ENCODE measurements at places on chromosomes 12 and 14.
A peak's percentile ranks its signal among the peaks of the same experiment; 100 is the strongest.

- peak overlapping the region; percentile 56 for H3K27ac ChIP-seq
- H3K27me3 ChIP-seq, result no peaks in the 10 kb centered on the region
- H3K36me3 ChIP-seq, result no peaks in the 10 kb centered on the region
- H3K4me1 ChIP-seq, result no peaks in the 10 kb centered on the region
Measured at GRCh38 chr12:108629824-108630476, 3.7 kb downstream of the SELPLG start.

DNA sequence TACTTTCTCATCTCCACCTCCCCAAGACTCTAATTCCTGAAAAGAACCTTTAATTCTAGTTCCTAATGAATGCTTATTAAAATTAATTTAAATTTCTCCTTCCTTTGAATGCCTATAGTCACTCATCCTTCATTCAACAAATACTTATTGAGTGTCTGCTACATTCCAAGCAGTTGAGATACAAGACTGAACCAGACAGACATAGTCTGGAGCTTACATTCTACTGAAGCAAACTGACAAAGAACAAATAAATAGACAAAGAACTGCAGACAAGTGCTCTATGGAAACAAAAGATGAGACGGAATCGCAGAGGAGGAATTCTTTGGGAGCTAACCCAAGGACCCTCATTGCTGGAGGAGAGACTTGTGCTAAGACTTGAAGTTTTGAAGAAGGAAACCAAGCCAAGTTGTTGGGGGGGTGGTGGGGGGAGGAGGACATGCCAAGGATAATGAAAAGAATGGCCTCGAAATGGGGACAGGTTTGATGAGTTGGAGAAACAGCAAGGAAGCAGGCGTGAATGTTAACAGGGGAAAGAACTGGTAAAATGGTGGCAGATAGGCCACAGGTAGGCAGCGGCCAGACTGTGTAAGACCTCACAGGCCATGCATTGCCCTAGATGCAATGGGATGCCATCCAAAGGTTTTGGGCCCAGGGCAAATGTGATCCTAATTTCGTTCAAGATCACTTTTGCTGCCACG lies 9.7 kb upstream of the TDG start:
- no peaks in the 10 kb centered on the region for H3K36me3 ChIP-seq
- DNase-seq, result peak; percentile 27
- H3K27me3 ChIP-seq, result no peaks in the 10 kb centered on the region
- H3K4me1 ChIP-seq, result peaks cover 4% of the 10 kb centered on the region
- peak overlapping the region; percentile 91 for H3K27ac ChIP-seq

- H3K27ac ChIP-seq, result no peak overlapping the region
- no peaks in the 10 kb centered on the region for H3K36me3 ChIP-seq
- no peak overlapping the region for H3K4me3 ChIP-seq
- no peaks in the 10 kb centered on the region for H3K27me3 ChIP-seq
- no peaks in the 10 kb centered on the region for H3K4me1 ChIP-seq
- no peak for DNase-seq
Measured at GRCh38 chr12:87198181-87198580, 831.0 kb downstream of the C12orf50 start.

- no peaks in the 10 kb centered on the region for H3K27me3 ChIP-seq
- no peak overlapping the region for H3K4me3 ChIP-seq
- no peak for DNase-seq
- H3K27ac ChIP-seq, result no peak overlapping the region
- no peaks in the 10 kb centered on the region for H3K4me1 ChIP-seq
Measured at GRCh38 chr12:28884904-28885679, 264.0 kb upstream of the FAR2 start.

GRCh38 chr12:43858991-43859390 lies 23.1 kb downstream of the TMEM117 start:
- no peaks in the 10 kb centered on the region for H3K4me1 ChIP-seq
- DNase-seq, result no peak
- no peaks in the 10 kb centered on the region for H3K36me3 ChIP-seq
- H3K27ac ChIP-seq, result no peak overlapping the region
- no peak overlapping the region for H3K4me3 ChIP-seq

GRCh38 chr14:94775871-94776210 lies 5.9 kb upstream of the GSC start:
- H3K4me1 ChIP-seq, result no peaks in the 10 kb centered on the region
- DNase-seq, result no peak
- H3K27me3 ChIP-seq, result peaks cover 54% of the 10 kb centered on the region
- no peaks in the 10 kb centered on the region for H3K36me3 ChIP-seq
- H3K4me3 ChIP-seq, result no peak overlapping the region
- H3K27ac ChIP-seq, result no peak overlapping the region

DNA sequence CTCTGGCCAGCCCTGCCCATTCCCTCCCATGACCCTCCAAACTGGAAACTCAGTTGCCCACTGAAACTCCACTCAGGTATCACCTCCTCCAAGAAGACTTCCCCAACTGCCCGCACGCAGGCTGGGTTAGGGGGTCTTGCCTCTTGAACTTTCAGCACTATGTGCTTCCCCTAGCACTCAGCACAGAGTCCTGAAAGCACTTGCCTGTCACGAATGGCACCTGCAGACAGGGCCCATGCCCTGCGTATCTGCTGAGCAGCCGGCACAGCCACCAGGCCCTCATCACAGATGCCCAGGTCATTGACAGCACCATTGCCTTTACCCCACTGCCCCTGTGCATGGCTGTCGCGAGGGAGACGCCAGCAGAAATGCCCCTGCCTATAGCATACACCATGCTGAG lies 11.2 kb downstream of the CCDC88C start:
- H3K4me3 ChIP-seq, result no peak overlapping the region
- peaks cover 18% of the 10 kb centered on the region for H3K4me1 ChIP-seq
- H3K27ac ChIP-seq, result no peak overlapping the region
- DNase-seq, result no peak
- H3K36me3 ChIP-seq, result no peaks in the 10 kb centered on the region

DNA sequence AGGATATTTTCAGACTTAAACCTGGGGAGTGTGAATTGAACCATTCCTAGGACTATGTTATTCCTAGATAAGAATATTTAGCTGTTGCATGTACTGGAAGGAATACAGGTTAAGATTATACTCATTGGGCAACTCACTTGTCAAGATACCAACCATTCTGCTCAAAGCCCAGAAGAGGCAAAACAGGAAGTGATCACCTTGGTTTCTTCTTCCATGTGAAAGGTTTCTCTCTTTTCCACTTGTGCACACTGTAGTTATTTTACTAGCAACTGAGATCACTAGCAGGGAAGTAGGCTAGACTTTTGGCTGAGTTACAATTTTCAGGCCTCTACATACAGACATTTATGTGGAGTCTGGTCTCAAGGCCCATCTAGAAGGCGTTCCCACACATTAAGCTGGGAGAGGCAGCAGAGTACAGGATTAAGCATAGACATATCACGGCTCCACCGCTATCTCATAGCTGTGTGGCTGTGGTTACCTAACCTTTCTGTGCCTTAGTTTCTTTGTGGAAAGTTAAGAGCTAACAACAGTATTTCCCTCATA lies 83.9 kb upstream of the FERMT2 start:
- no peak overlapping the region for H3K27ac ChIP-seq
- no peaks in the 10 kb centered on the region for H3K36me3 ChIP-seq
- H3K4me1 ChIP-seq, result no peaks in the 10 kb centered on the region
- H3K4me3 ChIP-seq, result no peak overlapping the region
- H3K27me3 ChIP-seq, result no peaks in the 10 kb centered on the region

- H3K27ac ChIP-seq, result no peak overlapping the region
- no peaks in the 10 kb centered on the region for H3K36me3 ChIP-seq
- DNase-seq, result no peak
- H3K4me1 ChIP-seq, result no peaks in the 10 kb centered on the region
- no peaks in the 10 kb centered on the region for H3K27me3 ChIP-seq
Measured at GRCh38 chr12:71567537-71567936, 96.1 kb downstream of the ZFC3H1 start.

DNA sequence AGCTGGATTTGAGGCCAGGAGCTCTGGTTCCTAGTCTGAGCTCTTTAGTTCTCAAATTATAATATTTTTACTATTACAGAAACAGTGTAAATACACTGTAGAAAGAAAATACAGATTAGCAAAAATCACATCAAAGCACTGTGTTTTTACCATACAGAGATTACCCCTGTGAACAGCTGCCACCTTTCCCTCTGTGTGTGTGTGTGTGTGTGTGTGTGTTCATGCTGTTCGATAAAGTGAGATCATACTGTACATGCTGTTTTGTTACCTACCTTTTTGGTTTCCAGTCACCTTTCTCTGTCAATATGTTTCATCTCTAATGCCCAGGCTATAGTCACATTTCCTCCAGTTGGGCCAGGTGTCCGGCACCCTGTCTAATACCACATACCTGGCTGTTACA lies 26.9 kb downstream of the MVK start:
- H3K4me3 ChIP-seq, result no peak overlapping the region
- no peaks in the 10 kb centered on the region for H3K27me3 ChIP-seq
- no peak overlapping the region for H3K27ac ChIP-seq
- H3K4me1 ChIP-seq, result no peaks in the 10 kb centered on the region
- DNase-seq, result no peak

GRCh38 chr14:100408350-100409002 lies 85.3 kb downstream of the SLC25A47 start:
- H3K4me1 ChIP-seq, result peaks cover 11% of the 10 kb centered on the region
- no peak overlapping the region for H3K4me3 ChIP-seq
- no peaks in the 10 kb centered on the region for H3K36me3 ChIP-seq
- H3K27me3 ChIP-seq, result no peaks in the 10 kb centered on the region
- no peak overlapping the region for H3K27ac ChIP-seq

DNA sequence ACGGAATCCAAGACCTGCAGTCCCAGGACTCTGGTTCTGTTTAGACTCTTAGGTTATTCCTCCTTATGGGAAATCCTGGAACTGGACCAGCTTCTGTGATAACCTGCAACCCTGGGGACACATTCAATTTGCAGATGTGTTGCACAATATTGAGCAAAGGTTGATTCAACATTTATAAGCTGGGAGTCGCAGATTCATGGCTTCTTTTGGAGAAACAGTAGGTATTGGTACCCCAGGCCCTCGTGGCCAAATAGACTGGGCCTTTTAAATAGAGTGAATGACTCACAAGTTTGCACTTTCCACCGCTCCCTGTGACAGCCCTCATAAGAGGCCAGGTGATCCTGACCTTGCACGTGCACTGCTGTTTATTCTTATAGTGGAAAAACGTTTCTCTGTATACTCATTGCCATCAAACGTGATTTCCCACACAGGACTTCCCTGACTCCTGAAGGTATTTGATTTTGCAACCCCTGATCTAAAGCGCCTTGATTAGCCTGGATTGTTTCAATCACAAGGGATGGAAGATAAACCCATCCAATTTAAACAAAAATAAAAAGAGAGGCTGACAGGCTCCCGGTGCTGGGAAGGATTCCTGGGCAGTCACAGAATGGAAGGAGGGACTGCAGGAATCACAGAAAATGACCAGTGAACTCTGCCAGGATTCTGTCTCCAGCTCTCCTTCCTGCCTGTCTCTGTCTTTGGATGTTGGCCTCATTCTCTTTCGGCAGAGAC lies 98.0 kb downstream of the VCPKMT start:
- H3K4me1 ChIP-seq, result peaks cover 5% of the 10 kb centered on the region
- peak overlapping the region; percentile 21 for H3K27ac ChIP-seq
- no peaks in the 10 kb centered on the region for H3K27me3 ChIP-seq
- DNase-seq, result peak; percentile 62
- H3K4me3 ChIP-seq, result no peak overlapping the region

- no peaks in the 10 kb centered on the region for H3K27me3 ChIP-seq
- no peaks in the 10 kb centered on the region for H3K4me1 ChIP-seq
- H3K36me3 ChIP-seq, result no peaks in the 10 kb centered on the region
Measured at GRCh38 chr12:26133521-26133920, 8.7 kb upstream of the BHLHE41 start.

DNA sequence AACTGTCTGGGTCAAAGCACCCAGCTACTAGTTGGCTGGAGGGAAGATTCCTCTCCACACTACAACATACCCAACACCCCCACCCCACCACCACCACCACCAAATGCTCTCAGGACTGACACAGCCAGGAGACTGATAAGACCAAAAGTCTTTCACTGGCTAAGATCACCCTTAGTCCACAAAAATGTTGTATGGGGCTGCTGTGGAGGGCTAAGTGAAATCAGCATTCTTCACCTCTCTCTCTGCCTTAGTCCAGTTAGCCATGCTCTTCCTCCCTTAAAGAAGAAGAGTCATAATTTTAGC lies 106.2 kb downstream of the NUAK1 start:
- no peak overlapping the region for H3K27ac ChIP-seq
- no peak overlapping the region for H3K4me3 ChIP-seq
- no peaks in the 10 kb centered on the region for H3K27me3 ChIP-seq
- H3K36me3 ChIP-seq, result no peaks in the 10 kb centered on the region
- H3K4me1 ChIP-seq, result no peaks in the 10 kb centered on the region
- DNase-seq, result no peak

GRCh38 chr14:36934304-36934703 lies 238.1 kb downstream of the SLC25A21 start:
- no peak overlapping the region for H3K27ac ChIP-seq
- H3K4me3 ChIP-seq, result no peak overlapping the region

DNA sequence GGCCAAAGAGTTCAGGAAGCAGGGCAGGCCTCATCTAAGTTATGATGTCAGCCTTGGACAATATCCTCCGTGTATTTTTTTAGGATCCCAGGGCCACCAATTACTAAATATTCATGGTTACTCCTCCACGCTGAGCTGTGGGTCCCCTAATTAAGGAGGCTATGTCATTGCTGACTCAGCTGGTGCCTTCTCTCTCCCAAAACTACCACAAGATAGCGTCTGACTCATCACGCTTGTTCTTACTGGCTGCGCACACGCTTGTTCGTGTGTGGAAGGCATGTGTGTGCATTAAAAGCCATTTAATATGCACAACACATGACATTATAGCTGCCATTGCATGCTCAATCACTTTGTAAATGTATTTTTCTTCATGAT lies 78.3 kb downstream of the GSC start:
- no peaks in the 10 kb centered on the region for H3K4me1 ChIP-seq
- no peak overlapping the region for H3K27ac ChIP-seq
- no peaks in the 10 kb centered on the region for H3K27me3 ChIP-seq
- no peak for DNase-seq
- no peak overlapping the region for H3K4me3 ChIP-seq

- H3K27ac ChIP-seq, result no peak overlapping the region
- H3K36me3 ChIP-seq, result no peaks in the 10 kb centered on the region
- H3K4me3 ChIP-seq, result no peak overlapping the region
- no peak for DNase-seq
- no peaks in the 10 kb centered on the region for H3K27me3 ChIP-seq
- no peaks in the 10 kb centered on the region for H3K4me1 ChIP-seq
Measured at GRCh38 chr14:52286661-52287649, 19.5 kb downstream of the PTGDR start.

DNA sequence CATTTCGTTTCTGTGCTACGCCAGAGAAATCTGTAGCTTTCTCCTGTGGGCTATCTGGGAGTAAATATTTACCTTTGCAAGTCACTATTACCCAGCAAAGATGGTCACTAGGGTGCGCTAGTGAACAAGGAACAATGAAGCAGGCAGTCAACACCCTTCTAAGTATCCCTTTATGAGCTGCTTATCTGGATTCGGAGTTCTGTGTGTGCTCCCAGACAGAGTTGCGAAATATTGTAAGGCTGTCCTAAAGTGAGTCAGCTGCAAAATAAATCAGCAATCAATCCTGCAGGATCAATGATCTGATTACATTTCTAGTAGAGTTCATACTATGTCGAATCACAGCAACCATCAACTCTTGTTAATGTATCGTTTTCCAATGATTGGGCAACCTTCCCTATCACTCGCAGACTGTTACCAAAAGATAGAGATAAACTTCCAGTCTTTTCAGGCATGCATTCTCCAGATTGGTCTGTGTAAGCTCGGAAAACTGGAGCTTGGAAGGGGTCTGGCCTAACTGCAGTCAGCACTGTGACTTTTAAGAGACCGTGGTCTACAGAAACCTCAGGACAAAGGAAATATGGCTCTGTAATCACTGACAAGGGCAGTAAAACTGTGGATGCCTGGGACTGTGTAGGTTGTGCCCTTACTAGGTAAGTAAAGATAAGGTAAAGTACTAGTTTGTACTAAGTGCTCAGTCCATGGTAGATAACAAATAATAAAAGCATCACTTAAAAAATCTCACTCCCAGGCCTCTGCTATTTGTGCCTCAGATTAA lies 133.5 kb downstream of the KCNK10 start:
- no peak overlapping the region for H3K27ac ChIP-seq
- H3K36me3 ChIP-seq, result no peaks in the 10 kb centered on the region
- peak; percentile 94 for DNase-seq
- H3K27me3 ChIP-seq, result no peaks in the 10 kb centered on the region
